ENCODE measurements at places on chromosomes 5 and 9. TPM values are rescaled to one million over a fixed set of nuclear protein-coding genes. Genes with fewer than 3 reads are reported as not detected.

DNA sequence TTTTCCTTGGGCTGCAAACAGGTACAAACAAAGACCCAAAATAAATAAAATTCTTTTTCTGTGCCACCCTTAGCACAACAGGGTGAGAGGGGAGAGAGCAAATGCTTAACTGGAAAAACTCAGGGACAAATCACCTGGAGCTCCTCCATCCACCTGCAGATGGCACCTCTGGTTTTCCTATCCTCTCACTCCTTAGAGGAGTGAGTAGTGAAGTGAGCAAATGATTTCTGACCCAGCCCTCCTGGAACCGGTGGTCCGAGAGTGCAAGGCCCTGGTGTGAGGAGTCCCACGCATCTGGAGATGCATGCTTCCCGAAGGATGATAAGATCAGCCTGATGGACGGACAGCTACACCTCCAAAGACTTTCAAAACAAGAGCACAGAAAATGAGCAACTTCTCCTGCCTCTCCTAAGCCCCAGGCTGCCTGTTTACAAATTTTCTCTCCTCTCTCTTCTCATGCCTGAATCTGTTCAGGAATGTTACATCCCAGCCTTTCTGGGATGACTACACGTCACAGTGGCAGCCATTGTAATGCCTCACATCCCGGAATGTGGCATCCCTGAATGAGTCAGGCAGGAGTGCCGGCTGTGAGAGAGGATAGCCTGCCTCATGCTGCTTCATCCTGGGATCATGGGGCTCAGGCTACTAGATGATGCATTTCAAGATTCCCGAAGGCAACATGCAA lies 86.4 kb downstream of the ADRB2 start:
- H3K36me3 ChIP-seq = no peaks in the 10 kb centered on the region
- peak; percentile 68 for DNase-seq
- H3K27ac ChIP-seq = no peak overlapping the region

- H3K4me3 ChIP-seq = no peak overlapping the region
- no peak overlapping the region for H3K27ac ChIP-seq
- no peaks in the 10 kb centered on the region for H3K27me3 ChIP-seq
Observed at GRCh38 chr5:32651088-32651487, 60.0 kb upstream of the NPR3 start.

The BTNL8 gene
- 0.48 TPM for total RNA-seq

- no peaks in the 10 kb centered on the region for H3K27me3 ChIP-seq
- no peaks in the 10 kb centered on the region for H3K36me3 ChIP-seq
- DNase-seq = no peak
Observed at GRCh38 chr5:10902145-10902544, 141.1 kb upstream of the DAP start.

The EIF4E1B gene
- 0.63 TPM for total RNA-seq

GRCh38 chr5:140988100-140988499 lies 21.8 kb downstream of the PCDHAC2 start:
- H3K4me3 ChIP-seq = peak overlapping the region; percentile 2
- peaks cover 28% of the 10 kb centered on the region for H3K4me1 ChIP-seq
- no peak overlapping the region for H3K27ac ChIP-seq
- H3K36me3 ChIP-seq = no peaks in the 10 kb centered on the region

DNA sequence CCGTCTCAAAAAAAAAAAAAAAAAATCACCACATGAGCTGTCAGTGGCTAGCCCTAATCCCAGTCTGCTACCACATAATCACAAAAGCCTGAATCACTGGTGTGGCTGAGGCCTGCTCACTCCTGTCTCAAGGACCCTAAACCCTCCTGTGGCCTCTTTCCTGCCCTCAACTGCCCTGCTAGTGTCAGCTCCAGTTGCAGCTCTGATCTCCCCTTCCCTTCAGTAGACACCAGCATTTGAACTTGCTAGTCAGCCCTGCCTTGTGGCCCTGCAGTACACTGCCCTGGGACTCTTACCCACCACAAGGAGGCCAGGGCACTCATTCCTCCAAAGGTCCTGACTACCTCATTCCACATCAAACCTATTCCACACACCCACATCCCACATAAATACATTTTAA lies 9.5 kb upstream of the P4HA2 start:
- DNase-seq = no peak
- no peak overlapping the region for H3K27ac ChIP-seq
- no peak overlapping the region for H3K4me3 ChIP-seq
- H3K27me3 ChIP-seq = no peaks in the 10 kb centered on the region

DNA sequence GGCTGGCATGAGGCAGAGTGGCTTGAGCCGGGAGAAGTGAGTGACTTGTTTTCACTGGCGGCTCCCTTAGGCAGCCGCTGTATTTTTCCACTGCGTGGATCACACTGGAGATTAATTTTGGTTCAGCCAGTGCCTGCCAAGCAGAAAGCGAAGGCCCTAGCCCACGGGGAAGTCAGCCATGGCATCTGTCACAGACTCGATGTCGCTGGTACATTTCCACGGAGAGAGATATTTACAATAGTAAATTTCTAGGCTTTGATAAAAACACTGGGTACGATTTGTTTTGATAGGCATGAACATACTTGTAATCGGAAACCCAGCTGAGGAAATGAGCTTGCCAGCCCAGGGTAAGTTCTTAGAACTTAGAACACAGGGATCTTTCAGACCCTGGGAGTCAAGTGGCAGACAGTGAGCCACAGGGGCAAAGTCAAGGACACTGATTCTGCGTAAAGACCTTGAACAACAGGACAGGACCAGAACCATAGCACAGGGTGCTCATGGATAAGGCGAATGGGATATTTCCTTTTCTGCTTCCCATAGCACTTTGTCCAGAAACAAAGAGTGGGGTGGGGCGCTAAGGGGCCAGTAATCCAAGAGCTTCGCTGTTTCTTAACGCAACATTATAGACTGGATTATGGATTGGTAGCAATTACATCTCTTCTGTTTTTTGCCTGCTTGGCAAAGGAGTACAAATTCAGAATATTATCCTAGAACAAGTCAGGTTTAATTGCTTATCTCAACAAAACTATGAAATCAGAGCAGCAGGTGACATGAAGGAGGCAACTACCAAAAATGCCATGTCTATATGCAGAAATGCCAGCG lies 4.5 kb downstream of the DUSP1 start:
- H3K36me3 ChIP-seq = no peaks in the 10 kb centered on the region
- DNase-seq = no peak
- no peak overlapping the region for H3K4me3 ChIP-seq
- H3K4me1 ChIP-seq = peaks cover 6% of the 10 kb centered on the region

DNA sequence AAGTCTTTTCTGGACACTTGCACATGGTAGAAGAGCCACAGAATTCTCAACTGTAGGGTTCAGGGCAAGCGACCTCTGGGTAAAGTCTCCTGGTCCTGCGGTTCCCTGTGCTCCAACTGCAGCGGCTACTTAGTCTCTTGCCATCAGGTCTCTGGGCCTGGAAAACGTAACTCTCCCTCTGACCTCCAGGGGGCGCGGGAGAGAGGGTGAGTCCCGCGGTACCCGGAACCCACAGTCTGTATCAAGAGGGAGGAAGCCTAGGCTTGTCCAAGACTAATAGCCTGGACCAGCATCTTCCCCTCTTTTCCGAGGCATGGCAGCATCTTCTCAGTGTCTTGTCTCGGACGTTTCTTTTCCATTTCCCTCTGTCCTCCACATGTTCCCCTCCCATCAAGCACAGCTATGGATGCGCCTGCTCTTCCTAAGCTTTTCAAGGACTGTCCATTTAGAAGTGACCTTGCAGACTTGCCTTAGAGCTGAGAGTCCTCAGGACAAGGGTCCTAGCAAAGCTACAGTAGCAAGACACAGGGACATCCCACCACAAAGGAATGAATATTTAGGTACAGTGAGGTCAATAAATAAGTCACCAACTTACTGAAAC lies 59.3 kb downstream of the FSTL4 start:
- no peaks in the 10 kb centered on the region for H3K4me1 ChIP-seq
- no peaks in the 10 kb centered on the region for H3K27me3 ChIP-seq
- no peaks in the 10 kb centered on the region for H3K36me3 ChIP-seq
- H3K27ac ChIP-seq = no peak overlapping the region

- H3K4me1 ChIP-seq = no peaks in the 10 kb centered on the region
- no peaks in the 10 kb centered on the region for H3K36me3 ChIP-seq
- DNase-seq = no peak
- H3K27ac ChIP-seq = no peak overlapping the region
- no peaks in the 10 kb centered on the region for H3K27me3 ChIP-seq
Observed at GRCh38 chr9:93369686-93370085, 81.8 kb upstream of the FAM120A start.

GRCh38 chr9:108224716-108225115 lies 631.1 kb downstream of the ACTL7B start:
- DNase-seq = no peak
- no peaks in the 10 kb centered on the region for H3K27me3 ChIP-seq
- no peaks in the 10 kb centered on the region for H3K4me1 ChIP-seq
- no peak overlapping the region for H3K4me3 ChIP-seq
- no peaks in the 10 kb centered on the region for H3K36me3 ChIP-seq
- no peak overlapping the region for H3K27ac ChIP-seq

DNA sequence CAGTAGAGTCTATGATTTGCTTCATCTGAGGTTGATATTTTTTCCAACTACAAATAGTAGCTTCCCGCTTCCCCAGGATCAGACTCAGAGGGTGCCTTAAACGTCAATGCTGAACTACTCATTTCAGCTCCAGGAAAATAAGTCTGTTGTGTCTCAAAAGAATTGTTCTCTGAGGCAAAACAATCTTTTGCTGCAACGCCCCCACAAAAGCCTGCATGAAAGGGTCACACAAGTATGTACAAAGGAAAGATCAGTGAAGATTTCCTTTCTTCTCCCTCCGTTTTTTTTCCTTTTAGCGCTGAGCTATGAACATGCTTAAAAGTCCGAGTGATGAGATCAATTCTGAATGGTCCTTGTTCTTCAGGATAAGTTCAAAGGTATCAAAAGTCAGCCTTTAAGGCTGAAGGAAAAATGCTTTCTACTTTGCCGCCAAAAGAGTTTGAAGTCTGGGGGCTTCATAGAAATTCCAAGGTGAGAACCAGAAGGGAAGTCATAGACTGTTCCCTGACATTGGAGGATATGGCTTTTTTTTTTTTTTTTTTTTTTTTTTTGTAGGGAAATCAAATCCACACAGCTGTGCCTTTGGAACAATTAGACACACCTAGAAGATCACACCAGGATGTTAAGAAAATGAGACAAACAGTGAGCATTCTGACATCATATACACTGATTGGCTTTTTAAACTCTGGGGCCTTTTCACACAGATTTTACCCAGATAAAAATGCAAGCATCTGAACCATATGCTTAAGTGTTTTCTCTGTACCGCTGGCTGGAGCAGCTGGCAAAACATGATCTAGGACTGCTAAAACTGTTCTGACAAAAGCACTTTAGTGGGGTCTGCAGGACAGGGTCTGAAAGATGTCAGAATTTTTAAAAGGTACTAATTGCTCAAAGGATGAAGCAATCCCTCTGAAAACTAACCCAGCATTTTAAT lies 329.3 kb downstream of the ENC1 start:
- H3K27me3 ChIP-seq = no peaks in the 10 kb centered on the region
- no peak for DNase-seq
- H3K4me3 ChIP-seq = no peak overlapping the region
- no peaks in the 10 kb centered on the region for H3K36me3 ChIP-seq

GRCh38 chr5:88602584-88602983 lies 280.4 kb downstream of the MEF2C start:
- H3K27ac ChIP-seq = no peak overlapping the region
- H3K36me3 ChIP-seq = no peaks in the 10 kb centered on the region
- H3K27me3 ChIP-seq = no peaks in the 10 kb centered on the region
- DNase-seq = peak; percentile 81

DNA sequence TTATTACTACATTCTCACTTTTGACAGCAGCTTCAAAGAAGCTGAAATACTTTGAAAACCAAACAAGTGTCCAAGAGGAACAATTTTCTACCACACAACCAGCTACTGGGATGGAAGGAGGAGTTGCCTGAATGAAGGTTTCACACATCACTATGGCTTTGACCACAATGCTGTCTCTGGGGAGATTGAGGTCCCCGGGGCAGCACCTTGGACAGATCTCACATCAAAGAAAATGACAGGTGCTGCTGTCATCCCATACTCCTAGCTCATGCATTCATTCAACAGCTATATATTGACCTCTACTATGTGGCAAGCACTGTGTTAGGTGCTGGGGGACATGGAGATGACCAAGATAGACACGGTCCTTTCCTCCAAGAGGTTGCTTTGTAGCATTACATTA lies 233.2 kb upstream of the RASEF start:
- no peak overlapping the region for H3K27ac ChIP-seq
- no peaks in the 10 kb centered on the region for H3K27me3 ChIP-seq
- no peak overlapping the region for H3K4me3 ChIP-seq
- H3K4me1 ChIP-seq = no peaks in the 10 kb centered on the region
- no peaks in the 10 kb centered on the region for H3K36me3 ChIP-seq

DNA sequence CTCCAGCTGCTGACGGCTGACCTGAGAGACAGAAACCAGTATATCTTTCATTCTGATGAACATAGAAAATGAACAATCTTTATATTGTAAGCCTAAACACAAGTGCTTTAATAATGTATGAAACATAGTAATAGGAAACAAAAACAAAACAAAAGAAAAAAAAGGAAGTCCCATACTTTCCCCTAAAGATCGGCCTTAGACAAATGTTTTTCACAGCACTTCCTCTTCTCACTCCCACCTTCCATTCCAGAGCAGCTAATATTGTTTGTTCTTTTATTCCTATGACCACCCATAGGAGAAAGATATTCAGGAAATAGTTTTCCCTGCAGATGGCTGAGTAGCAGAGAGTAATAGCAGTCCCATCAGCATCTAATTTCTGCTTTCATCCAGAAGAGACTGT lies 194.4 kb upstream of the SLC27A6 start:
- H3K27ac ChIP-seq = no peak overlapping the region
- no peak for DNase-seq
- no peaks in the 10 kb centered on the region for H3K27me3 ChIP-seq

The DMRTA1 gene
- total RNA-seq = 3.3 TPM

The CNOT8 gene
- total RNA-seq = 62.9 TPM

DNA sequence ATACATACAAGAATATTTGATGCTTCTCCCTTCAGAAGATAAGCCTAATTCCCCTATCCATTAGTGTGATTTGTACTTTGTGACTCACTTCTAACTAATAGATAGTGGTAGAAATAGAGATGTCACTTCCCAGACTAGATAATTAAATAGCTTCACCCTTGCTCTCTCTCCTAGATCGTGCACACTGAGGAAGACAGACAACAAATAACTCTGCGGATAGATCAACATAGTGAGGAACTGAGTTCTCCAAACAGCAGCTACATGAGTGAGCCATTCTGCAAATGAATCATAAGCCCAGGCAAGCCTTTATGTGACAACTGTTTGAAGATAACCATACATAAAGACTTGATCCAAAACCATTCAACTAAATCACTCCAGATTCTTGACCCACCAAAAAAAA lies 1083.4 kb upstream of the C9orf72 start:
- no peak for DNase-seq
- H3K4me3 ChIP-seq = no peak overlapping the region
- H3K4me1 ChIP-seq = no peaks in the 10 kb centered on the region
- no peaks in the 10 kb centered on the region for H3K27me3 ChIP-seq
- H3K27ac ChIP-seq = no peak overlapping the region

Measured in H1 (cell line).